ENCODE measurements at places on chromosomes 13 and 19.
A peak's percentile ranks its signal among the peaks of the same experiment; 100 is the strongest.

GRCh38 chr13:31739226-31739625, at the start of gene RXFP2:
Gene RXFP2, plus strand, starts transcription at chr13:31739526. Its CDS starts 87 bp downstream, at chr13:31739613.
- no peak for DNase-seq

DNA sequence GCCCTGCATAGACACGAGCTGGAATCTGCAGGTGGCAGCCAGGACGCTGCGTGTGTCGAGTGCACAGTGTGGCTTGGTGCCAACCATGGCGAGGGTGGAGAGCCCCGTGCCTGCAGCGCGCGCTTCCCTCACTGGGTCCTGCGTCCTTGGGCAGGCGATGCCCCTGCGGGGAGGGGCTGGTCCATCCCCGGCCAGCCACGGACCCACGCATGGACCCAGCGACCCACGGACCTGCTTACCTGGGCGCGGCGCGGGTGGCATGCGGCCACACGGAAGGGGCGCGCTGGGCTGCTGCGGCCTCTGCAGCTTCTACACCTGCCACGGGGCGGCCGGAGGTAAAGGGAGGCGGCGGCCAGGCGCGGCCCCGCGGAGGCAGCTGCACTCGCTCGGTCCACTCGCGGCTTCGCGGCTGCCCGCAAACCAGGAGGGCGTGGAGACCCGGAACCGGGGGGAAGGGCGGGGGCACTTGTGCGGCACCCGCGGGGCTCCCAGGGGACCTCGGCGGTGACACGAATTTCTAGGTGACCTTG, 569 bp upstream of the MCF2L start:
- DNase-seq, result peak; percentile 39

DNA sequence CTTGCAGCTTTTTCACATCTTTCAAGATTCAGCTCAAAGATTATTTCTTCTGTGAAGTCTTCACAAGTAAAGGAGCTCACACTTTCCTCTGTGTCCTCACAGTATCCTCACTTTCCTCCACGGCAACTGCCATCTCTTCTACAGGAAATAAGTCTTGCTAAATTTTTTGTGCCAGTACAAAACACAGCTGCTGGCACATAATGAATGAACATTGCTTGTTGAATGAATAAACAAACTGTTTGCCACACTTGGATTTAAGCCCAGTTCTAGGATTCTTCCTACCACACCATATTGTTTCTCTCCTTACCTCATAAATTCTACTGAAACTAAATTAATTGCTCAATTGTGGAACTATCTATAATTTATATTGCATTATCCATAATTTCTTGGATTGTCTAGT, 59.5 kb downstream of the RAP2A start:
- peak; percentile 19 for DNase-seq

DNA sequence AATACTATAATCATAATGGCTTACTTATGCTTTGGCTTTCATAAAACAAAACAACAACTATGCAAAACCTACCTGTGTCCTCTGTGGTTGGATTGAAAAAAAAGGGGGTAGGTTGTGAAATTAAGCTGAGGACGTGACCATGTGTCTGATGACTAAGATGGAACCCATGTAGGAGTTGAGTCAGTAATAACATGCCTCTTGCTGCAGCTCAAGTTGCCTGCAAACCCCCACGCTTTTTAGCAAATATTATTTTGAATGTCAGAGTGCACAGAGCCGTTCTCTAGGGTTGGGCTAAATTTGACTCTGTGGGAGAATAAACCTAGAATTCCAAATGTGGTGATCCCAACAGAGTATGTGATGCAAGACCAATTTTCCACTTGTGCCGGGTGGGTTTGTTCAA, 209.3 kb downstream of the KCNRG start:
- DNase-seq, result no peak

DNA sequence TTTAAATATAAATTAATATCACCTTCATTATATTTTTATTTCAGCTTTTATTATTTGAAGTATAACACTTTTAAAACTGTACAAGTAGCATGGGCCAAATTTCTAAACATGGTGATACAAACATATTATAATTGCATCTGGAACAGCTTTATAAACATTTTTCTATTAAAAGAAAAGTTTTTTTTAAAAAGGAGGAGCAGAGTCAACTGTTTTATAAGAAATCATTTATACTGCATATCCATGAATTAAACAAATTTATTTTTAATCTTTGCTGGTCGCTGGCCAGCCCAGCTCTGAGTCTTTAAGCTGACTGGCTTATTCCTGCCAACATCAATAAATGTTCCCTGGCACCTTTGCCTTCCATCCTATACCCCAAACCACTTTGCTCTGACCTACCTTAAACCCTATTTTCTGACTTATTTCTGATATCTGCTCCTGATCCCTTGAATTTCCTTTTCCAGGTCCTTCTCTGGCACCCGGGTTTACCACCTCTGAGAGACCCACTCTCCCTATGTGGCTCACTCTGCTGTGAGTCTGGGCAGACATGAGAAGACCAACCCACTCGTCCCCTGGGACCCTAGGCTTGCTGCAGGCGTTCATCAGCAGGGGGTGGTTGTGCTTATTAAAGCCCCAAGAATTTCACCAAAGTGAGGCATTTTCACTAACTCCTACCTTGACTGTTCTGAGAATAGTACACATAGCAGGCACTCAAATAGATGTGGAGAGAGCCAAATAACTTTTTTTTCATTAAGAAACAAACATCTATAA, 220.3 kb downstream of the KLF12 start:
- no peak for DNase-seq

- DNase-seq, result peak; percentile 61
Observed at GRCh38 chr13:30463787-30464495, 1.8 kb downstream of the HMGB1 start.

- DNase-seq, result no peak
Observed at GRCh38 chr19:35161434-35161743, 6.9 kb downstream of the FXYD5 start.

DNA sequence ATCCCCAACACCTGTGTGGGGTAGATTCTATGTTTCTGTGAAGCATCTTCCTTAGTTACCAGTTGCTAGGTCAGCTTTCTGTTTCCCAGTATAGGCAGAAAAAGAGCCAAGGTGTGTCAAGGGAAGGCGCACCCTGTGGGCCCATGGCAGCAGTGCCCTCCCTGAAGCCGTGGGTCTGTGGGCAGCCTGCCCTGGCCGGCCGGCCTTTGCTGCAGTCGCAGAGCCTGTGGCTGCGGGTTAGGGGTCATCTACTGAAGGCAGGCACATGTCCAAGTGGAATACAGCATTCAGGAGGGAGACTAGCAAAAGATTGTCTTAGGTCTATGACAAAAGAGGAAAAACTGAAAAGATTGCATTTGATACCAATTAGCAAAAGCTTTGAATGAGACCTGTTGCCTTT, 214.0 kb downstream of the IRS2 start:
- no peak for DNase-seq

- DNase-seq, result no peak
Observed at GRCh38 chr13:31793246-31793645, 53.9 kb downstream of the RXFP2 start.

DNA sequence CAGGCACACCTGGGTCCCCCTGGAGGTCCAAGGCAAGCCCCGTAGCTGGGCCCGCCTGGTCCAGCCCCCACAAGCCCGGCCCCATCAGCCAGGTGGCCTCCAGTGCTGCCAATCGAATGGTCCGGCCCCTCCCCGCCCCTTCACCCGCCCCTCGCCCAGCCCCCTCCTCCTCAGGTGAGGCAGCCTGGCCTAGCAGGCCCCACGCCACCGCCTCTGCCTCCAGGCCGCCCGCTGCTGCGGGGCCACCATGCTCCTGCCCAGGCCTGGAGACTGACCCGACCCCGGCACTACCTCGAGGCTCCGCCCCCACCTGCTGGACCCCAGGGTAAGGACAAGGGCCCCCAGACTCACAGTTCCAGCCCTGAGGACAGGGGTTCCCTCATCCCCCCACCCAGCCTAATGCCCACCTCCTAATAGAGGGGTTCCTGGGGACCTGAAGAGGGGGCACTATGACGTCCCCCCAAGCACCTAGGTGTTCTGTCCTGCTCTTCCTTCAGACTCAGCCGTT, at the start of gene HPN:
TSS of gene HPN (plus strand) at position 174 of the 508 bp plus-strand sequence. CDS start 786 bp downstream, outside the sequence.
- no peak for DNase-seq

- DNase-seq, result no peak
Observed at GRCh38 chr13:100528353-100528752, 60.2 kb downstream of the GGACT start.

- DNase-seq, result no peak
Observed at GRCh38 chr13:46717856-46718255, 79.1 kb downstream of the ESD start.

GRCh38 chr13:92547266-92547665, 679.3 kb upstream of the GPC6 start:
- DNase-seq, result no peak

Measured in Ammon's horn (tissue), 1 donor.